ENCODE measurements at places on chromosomes 6 and 20.

DNA sequence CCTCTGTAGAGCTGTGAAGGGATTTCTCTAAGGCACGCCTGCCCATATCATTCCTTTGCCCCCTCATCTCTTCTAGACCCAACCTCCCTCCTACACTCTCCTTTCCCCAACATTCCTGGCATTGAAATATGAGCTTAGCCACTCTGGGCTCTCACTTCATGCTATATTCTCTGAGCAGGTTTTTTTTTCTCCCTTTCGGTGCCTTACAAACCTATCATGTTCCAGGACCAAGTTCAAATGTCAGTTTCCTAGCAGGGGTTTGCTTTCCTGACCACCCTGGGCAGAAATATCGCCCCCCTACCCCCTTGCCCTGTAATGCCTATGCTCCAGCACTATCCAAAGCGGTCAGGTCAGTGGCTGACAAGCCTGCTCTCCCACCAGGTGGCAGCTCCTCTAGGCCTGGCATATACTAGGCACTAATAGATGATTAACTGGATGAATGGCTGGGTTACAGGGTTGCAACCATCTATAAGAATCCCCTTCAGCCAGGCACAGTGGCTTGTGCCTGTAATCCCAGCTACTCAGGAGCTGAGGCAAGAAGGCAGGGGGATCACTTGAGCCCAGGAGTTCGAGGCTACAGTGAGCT, 25.7 kb upstream of the AAR2 start:
- no peak for DNase-seq

DNA sequence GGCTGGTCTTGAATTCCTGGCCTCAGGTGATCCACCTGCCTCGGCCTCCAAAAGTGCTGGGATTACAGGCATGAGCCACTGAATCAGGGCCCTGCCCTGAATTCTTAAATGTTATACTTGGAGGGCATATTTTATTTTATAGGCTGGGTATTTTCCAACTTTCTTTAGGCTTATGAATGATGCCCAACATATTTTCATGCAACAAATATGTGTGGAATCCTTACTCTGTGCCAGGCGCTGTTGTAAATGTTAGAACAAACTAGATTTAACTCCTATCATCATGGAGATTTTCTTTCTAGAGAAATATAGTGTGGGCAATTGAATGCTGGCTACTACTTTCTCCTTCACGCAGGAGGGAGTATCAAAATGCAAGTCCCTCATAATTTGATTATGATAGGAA, 71.2 kb downstream of the SAMD5 start:
- no peak for DNase-seq

DNA sequence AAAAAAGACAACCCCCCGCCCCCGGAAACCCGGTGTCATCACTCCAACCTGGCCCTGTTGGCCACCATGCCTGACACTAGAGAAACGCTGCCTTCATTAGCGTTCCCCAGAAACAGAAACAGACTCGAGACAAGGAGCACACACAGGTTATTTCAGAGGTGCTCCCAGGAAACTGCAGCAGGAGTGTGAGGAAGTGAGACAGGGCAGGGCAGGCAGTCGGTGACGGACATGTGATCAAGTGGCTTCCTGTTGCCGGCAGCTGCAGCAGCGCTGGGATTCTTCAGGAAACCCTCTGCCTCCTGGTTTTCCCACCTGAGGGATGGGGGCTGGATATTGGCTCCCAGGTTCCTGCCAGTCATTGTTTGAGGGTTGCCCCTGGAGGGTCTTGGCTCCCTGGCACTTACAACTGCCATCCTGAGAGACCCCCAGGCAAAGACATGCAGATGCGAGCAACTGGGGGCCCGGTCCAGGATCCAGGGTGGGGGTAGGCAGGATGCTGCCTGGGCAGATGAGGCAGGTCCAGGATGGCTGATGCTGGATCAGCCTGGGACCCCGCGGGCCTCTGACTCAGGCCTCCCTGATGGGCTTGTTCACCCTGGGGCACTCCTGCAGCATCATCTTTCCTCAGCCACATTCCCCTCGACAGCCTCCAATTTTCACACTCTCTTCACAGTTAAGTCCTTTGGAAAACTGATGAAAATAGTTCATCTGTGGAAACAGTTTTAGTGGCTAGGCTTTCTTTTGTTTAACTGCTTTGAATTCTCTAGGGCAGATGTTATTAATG, 150.7 kb upstream of the SYNDIG1 start:
- no peak for DNase-seq

DNA sequence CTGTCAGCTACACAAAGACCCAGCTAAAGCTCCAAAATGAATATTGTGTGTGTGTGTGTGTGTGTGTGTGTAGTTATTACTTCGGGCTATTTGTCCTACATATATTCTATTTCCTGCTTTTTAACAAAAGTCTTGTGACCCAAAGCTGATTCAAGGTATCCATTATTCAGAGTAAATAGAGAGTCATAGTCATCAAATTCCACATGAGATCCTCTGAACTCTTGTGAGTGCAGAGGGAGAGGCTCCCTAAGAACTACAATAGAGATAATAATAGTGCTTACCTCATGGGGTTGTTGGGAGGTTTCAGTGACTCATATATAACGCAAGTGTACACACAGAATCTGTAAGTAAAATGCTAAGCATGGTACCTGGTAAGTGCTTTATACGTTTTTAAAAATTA, 95.6 kb upstream of the SHLD1 start:
- no peak for DNase-seq

GRCh38 chr6:1890071-1890470, 280.4 kb downstream of the FOXC1 start:
- no peak for DNase-seq

DNA sequence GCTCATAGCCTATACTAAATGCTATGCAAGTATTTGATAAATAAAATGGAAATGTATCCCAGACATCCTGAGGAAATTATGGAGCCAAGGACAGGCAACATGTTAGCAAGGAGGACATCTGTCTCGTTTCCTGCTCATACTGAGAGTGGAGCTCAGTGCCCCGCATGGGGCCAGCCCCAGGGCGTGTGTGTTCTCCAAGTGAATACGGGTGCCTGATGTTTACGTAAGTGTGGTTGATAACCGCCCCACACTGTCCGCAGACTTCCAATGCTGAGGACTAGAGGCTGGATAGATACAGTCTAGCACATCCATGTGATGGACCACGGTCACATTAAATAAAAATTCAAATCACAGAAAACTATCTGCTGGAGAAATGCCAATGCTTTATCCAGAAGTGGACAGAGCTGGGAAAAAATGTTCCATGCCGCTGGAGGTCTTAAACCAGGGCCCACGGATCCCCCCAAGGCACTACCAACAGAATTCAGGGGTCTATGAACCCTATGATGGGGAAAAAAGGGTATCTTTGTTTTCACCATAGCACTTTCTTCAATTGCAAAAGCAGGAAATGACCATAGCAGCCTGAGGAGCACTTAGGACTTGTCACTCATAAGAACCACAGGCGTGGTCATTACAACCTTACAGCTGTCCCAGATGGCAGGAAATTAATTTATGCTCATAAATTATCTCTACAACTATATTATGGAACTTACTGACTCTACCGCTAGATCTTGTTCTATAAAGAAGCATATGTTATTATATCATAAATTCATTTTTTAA, 24.9 kb downstream of the TGM2 start:
- DNase-seq, result no peak

DNA sequence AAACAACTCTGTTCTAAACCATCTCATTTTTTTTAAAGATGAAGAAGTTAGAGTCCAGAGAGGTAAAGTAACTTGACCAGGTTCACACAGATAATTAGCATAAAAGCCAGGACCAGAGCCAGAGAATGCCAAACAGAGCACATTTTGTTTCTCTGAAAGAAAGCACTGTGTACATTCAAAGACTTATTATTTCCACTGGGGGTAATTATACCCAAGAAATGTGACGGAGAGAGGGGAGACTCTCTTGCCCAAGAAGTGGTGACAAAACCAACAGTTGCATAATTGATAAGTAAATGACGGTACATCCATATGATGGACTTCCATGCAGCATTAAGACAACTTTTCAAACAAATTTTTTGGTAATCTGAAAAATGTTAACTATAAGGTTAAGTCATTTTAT, 111.6 kb downstream of the RTN4IP1 start:
- no peak for DNase-seq

GRCh38 chr6:92043777-92044176, 1375.6 kb downstream of the EPHA7 start:
- DNase-seq, result no peak

GRCh38 chr6:156344491-156344890, 432.7 kb upstream of the ARID1B start:
- DNase-seq, result no peak

GRCh38 chr6:136563386-136564152, 13.3 kb upstream of the MAP7 start:
- no peak for DNase-seq

DNA sequence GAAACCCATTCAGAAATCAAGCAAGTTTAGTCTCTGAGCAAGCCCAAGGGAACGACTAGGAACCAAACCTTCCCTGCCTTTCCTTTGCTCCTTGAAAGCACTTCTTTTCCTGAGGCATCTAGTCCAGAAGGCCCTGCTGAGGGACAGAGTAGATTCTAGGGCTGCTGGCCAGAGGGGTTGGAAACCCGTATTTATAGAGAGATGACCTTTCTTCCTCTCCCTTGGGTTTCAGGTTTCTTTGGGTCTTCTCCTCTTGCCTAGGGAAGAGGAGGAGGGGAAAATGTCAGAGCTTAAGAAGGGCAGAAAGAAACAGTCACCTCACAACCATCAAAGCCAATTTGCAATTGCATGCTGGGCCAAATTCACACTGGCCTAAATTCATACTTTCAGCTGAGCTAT, 5.8 kb downstream of the APOBEC2 start:
- no peak for DNase-seq

GRCh38 chr6:107345393-107345792, 114.0 kb downstream of the PDSS2 start:
- DNase-seq, result no peak

DNA sequence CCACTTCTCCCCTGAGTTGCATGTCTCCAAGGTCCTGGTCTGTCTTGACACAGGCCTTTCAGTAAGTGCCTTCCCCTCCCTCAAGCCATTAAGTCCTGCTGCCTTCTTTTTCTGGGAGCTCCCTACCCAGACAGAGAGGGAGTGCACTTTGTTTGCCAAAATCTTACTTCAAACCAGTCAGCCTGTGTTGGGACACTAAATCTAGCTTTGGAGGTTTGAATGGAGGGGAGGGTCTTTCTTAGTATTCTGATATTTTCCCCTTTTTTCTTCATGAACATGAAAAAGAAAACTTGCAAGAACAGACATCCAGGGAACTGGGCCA, 170.7 kb upstream of the PMEPA1 start:
- no peak for DNase-seq

- DNase-seq, result no peak
Observed at GRCh38 chr6:102501615-102502014, 1108.1 kb downstream of the GRIK2 start.

GRCh38 chr20:48908656-48909319, 12.7 kb upstream of the ARFGEF2 start:
- DNase-seq, result no peak

DNA sequence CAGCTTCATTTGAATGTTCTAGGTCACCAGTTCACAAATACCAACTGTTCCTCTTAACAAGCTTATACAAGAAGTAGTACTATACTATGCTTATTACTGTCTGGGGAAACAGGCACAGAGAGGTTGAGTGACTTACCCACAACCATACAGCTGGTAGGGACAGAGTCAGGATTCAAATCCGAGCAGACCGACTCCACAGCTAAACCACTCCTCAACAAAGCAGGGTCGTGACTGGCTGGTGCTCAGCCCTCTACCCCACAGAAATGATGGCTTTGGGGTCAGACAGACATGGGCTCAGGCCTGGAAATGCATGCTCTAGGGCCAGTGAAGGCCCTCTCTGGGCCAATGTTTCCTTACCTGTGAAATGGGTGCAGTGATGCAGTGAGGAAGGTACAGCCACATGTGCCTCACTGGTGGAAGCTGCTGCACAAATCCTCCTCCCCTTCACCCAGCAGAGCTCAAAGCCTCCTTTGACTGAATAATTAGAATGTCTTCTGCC, 63.6 kb downstream of the MRPL14 start:
- no peak for DNase-seq

- DNase-seq, result no peak
Observed at GRCh38 chr6:158377860-158378259, 65.6 kb downstream of the TULP4 start.

DNA sequence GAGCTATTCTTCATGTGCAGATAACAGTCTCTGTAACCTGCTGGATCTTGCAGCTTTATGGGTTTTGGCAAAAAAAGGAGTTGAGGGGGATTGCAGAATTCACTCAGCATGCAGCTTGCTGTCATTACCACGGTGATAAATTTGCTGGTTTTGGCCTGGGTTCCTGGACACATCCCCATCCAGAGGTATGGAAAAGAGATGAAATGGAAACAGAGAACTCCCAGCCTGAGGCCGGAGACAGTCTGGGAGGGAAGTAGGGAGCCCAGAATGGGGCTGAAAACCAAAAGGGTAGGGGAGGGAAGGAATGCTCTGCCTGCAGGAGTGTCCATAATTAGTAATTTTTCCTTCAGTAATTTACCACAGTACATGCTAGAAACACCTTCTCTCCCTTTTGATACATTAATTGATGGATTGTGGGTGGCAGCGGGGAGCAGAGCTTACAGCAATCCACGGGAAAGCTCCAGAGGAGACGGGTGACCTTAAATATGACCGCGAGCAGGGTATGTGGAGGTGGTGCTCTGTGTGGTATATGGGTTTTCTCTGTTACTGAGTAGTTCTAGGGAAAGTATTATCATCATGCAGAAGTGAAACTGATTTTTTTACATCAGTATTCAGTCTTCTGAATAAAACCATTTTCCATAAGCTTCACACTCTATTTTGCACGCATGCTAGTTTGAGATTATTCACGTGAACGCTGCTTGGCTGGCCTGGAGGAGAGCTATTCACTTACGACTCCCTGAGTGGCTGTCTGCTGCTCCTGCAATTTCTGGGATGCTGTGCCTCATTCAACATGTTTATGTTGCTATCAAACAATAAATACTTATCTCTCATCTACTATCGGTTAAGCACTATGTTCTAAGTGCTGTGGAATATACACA, 66.3 kb upstream of the KCNK16 start:
- DNase-seq, result no peak

GRCh38 chr20:8404912-8405635, 273.0 kb downstream of the PLCB1 start:
- DNase-seq, result no peak

- no peak for DNase-seq
Observed at GRCh38 chr20:47765691-47766594, 19.3 kb downstream of the SULF2 start.

- no peak for DNase-seq
Observed at GRCh38 chr6:132817554-132818403, 3.4 kb downstream of the RPS12 start.

DNA sequence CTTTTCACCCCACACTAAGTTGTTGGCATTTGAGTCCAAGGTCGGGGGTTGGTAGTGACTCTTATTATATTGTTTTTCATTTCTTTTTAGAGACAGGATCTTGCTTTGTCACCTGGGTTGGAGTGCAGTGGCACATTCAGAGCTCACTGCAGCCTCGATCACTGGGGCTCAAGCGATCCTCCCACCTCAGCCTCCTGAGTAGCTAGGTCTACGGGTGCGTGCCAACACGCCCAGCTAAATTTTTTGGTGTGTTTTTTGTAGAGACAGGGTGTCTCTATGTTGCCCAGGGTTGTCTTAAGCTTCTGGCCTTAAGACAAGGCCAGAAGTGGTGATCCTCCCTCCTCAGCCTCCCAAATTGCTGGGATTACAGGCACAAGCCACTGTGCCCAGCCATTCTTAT, 25.1 kb upstream of the TGM2 start:
- no peak for DNase-seq

- DNase-seq, result no peak
Observed at GRCh38 chr6:168734523-168734922, 293.5 kb downstream of the SMOC2 start.
